HFF-Myc (cell line): ENCODE measurements at places on chromosomes 4 and X.

DNA sequence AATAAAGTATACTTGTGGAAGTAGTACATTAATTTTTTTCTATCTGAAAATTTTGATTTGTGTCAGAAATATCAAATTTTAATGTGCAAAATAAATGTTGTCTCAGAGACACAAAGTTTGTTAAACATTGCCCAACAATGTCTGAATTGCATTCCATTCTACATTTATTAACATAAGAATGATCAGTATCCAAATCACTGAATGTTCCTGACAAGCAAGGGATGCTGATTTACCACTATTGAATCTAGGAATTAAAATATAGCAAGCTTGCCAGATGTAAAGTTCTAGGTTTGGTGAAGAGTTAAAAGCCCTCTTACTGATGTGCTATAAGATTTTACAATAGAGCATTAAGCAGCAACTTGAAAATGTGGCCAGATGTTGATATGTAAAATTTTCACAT is 489.2 kb upstream of the CTSO start:
- DNase-seq, result no peak

GRCh38 chr4:132918096-132918495 is 231.0 kb upstream of the PCDH10 start:
- no peak for DNase-seq

GRCh38 chr4:83810428-83810827 is 274.5 kb downstream of the GPAT3 start:
- DNase-seq, result no peak

GRCh38 chrX:63746278-63746677 is 38.7 kb downstream of the ARHGEF9 start:
- no peak for DNase-seq

GRCh38 chr4:138050601-138051000 is 191.5 kb downstream of the SLC7A11 start:
- no peak for DNase-seq

DNA sequence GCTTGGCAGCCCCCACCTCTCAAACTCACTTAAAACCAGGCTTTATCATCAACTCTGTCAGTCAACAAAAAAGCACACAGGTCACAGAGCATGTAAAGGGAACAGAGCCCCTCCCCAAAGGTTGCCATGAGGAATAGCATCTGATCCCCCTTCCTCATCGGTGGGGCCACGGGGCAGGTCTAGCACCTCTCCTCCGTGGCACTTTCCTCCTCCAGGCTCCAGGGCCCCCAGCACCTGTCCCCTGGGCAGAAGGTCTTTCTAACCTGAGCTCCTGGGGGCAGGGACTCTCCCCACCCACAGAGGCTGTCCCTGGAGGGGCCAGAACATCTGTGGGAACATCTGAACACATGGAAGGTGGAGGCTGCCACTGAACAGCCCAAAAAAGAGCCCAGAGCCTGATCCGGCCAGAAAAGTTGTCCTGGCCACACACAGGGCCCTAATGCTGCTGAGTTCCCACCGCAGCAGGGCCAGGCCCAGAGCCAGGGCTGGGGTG is 65.7 kb downstream of the ZFYVE28 start:
- no peak for DNase-seq
